Hematopoietic multipotent progenitor cell treated with erythropoietin and hydrocortisone succinate and interleukin-3 and kit ligand, for 15 days (in vitro differentiated cells): ENCODE measurements at places on chromosomes 13 and 19.

DNA sequence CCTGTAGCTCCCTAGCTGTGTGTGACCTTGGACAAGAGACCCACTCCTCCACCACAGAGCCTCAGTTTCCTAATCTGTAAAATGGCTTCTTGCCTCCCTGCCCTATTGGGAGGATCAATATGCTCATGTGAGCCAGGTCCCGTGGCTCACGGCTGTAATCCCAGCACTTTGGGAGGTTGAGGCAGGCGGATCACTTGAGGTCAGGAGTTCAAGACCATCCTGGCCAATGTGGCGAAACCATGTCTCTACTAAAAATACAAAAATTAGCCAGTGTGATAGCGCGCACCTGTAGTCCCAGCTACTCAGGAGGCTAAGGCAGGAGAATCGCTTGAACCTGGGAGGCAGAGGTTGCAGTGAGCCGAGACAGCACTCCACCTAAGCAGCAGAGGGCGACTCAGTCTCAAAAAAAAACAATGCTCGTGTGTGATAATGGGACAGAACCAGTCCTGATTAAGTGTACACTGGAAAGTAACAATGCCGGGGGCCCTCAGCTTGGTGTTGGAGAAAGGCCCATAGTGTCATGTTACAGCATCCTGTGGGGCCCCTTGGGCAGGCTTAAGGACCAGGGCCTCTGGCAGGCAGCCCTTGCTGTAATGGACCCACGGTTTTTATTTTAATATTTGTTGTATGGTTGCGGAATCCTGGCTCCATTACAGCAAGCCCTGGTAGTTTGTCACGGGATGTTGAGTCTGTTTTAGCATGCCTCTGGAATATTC is 6.8 kb downstream of the RPS11 start:
- DNase-seq, result no peak

DNA sequence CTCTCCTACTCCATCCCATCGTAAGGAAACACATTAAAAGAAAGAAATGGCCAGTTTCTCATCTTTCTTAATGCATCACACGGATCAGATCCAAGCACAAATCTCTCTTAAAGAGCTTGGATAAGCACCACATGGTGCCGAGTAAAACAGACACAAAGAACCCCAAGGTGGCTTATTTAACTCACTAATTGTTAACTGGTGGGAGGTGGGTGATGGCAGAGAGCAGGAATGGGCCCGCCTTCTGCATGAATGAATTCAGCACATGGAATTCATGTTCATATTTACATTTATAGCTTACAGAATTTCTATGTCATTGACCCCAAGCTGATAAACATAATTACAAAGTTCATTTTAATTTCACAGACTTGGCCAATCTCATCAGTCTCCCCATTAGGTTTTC is 89.9 kb downstream of the MZT1 start:
- no peak for DNase-seq

GRCh38 chr13:76164290-76164689 is 528.2 kb downstream of the LMO7 start:
- DNase-seq, result no peak

DNA sequence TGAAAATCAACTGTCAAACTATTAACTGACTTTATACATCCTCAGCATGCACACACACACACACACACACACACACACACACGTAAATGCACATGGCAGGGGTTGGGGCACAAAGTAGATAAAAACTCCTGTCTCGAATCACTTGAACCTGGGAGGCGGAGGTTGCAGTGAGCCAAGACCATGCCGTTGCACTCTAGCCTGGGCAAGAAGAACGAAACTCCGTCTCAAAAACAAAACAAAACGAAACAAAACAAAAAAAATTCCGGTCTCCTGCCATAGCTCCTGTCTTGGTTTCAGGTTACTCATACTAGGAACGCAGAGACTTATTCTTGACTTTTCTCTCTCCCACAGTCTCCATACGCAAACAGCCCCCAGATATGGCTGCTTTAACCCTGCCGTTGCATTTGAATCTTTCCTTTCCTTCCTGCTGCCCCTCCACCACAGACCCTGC is 148.9 kb downstream of the SHISA2 start:
- DNase-seq, result no peak

DNA sequence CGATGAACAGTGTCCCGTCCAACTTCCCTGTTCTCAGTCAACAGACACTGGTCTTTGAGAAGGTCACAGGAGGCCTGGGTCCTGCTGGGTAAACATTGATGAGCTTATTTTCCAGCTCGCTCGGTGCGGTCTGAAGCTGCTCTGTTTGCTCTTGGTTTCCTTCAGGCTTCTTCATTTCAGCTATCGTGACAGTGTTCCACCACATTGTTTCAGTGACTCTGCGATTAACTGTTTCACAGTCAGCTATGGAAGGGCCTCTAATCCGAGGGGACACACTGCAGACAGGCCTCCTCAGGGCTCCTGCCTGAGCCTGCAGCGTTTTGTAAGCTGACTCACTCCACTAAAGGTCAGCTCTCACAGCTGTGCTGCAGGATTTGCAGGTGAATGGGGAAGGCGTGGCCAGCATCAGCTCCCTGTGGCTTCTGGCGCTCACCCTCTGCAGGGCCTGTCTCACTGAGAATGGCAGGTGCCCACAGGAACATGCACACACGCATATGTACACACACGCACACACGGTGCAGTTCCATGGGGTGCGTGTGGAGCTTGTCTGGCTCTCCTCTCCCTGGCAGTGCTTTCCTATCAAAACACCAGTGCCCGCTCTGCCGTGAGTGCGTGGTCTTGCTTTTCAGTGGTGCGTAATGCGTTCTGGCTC is 62.9 kb upstream of the MCF2L start:
- no peak for DNase-seq

DNA sequence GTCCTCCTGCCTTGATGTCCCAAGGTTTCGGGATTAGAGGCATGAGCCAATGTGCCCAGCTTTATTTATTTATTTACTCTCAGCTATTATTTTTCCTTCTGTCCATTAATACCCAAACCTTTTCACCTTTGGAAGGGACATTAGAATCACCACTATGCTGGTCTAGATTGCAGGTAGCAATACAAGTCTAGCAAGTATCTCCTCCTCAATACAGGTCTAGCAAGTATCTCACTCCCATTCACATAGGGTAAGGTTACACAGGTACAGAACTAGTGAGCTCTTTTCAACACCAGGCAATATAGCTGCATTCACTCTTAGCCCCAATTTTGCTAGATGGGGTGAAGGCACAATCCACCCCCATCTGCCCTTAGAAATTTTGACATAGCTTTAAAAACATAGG is 17.4 kb upstream of the SPRYD7 start:
- no peak for DNase-seq

DNA sequence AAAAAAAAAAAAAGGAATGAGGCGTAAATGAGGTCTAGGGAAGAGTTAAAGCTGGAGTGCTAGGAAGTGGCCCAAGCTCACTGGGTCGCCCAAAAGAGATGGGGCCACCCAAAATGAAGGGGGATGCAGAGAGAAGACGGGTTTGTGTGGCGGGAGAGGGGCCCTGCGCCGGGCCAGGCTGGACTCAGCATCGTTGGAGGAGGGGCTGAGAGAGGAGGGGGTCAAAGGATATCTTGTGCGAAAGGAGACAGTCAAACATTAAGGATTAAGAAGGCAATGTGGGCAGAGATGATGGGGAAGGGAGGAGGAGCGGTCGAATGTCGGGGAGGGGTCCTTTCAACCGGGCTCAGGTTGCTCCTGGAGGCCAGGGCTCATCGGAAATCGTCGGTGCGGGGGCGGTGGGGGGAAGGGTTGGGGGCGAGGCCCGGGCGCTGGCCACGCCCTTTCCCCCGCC is 825 bp upstream of the CARM1 start:
- DNase-seq, result no peak

DNA sequence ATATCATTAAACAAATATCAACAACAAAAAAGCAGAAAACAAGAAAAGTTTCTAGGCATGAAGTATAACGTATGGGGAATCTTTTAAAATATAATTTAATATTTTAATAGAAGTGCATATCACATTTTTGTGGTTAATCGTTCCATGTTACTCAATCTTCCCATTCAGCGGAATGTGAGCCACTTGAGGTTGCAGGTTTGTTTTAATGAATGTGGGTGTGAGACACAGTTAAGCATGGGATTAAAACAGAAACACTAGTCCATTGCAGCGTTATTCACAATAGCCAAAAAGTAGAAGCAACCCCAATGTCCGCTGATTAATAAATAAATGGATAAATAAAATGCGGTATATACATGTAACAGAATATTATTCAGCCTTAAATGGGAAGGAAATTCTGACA is 146.0 kb downstream of the NDFIP2 start:
- no peak for DNase-seq

GRCh38 chr13:108959234-108959633 is 329.8 kb downstream of the MYO16 start:
- DNase-seq, result no peak

GRCh38 chr13:69010789-69011188 is 1096.8 kb upstream of the ATXN8OS start:
- no peak for DNase-seq

DNA sequence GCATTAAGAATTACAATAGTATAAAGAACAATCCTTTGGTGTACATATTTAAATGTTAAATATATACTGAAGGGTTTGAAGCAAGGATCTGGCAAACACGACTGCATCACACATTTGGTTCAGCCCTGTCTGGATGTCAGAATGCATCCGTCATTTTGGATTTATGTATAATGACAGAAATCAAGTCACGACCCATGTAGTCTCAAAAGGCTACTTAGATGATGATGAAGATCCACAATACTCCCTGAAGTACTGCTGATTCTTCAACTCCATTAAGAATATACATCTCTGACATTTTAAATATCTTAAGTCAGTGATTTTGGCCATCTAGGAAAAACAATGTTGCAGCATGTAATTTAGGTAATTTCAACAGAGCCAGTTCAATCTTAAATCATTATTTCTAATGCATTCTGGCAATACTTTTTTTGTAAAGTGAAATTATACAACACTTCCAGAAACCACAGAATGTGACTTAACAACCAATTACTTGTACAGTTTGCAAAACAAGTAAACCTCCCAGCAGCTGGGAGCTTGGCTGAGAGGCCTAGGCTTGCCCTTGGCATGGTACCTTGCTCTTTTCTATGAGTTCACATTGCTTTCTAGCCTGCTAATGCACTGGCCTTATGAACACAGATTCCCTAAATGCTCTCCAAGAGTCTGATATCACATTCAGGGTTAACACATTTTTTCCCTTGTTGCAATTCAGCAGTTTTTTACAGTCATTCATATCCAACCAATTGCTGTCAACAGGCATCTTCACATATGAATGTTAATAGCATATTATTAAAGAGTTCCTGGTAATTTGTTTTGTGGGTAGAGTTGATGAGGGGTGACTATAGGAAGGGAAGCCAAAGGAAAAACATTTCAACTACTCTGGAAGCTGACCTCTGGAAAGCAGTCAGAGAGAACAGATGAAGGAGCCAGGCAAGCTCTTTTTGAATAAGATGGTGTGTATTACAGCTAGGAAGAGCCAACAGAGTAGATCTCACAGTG is 175.2 kb downstream of the ENOX1 start:
- DNase-seq, result no peak

- no peak for DNase-seq
Measured at GRCh38 chr13:109782066-109782822, 4.1 kb downstream of the IRS2 start.

DNA sequence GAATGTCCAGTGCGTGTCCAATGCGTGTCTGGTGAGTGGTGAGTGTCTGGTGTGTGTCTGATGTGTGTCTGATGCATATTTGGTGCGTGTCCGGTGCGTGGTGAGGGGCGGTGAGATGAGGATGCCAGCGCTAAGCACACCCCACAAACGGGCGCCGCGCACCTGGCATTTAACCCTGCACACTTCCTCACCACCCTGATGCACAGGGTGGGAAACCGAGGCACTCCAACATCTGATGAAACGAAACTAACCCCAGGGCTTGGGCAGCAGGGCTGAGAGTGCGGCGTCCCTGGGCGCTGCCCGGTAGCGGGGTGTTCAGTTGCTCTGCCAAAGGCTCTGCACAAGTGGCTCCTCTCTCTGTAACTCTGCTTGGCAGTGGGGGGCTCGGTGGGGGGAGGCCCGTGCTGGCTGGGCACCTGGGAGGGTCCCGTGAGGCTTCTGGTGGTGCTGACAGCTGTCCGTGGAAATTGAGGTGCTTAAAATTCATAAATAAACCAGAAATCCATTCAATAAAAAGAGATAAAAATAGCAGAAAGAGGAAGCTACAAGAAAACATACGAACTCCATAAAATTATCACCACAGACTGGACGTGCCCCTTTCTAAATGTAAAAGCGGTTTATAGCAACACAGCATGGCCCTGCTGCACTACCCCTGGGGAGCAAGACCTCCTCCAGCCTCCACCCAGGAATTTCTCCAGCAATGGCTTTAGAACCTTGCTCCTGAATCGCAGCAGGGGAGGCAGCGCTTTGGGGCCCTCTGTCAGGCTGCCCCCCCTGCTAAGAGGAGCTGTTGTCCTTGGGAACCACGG is 76.0 kb downstream of the RASA3 start:
- no peak for DNase-seq

GRCh38 chr13:33548069-33548468 is 262.5 kb upstream of the STARD13 start:
- no peak for DNase-seq

GRCh38 chr19:44845286-44845611 is 848 bp upstream of the NECTIN2 start:
- no peak for DNase-seq

DNA sequence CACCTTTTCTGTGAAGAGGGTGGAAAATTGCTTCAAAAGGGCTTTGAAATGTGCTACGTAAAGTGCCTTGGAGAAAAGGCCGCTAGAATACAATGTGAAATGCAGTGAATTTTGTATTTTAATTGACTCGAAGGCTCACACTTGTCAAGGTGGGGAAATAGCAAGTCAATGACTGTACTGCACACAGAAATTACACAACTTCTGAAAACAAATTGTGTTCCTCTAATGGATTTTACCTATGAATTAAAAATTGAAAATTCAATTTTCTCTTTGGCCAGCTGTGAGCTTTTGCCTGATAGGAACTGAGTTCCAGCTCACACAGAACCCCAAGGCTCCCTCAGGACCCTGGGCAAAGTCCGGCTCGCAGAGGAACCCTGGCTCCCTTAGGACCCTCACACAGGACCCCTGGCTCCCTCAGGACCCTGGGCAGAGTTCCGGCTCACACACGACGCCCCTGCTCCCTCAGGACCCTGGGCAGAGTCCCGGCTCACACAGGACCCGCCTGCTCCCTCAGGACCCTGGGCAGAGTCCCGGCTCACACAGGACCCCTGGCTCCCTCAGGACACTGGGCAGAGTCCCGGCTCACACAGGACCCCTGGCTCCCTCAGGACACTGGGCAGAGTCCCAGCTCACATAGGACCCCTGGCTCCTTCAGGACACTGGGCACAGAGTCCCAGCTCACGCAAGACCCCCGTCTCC is 324.9 kb downstream of the UQCRFS1 start:
- no peak for DNase-seq

DNA sequence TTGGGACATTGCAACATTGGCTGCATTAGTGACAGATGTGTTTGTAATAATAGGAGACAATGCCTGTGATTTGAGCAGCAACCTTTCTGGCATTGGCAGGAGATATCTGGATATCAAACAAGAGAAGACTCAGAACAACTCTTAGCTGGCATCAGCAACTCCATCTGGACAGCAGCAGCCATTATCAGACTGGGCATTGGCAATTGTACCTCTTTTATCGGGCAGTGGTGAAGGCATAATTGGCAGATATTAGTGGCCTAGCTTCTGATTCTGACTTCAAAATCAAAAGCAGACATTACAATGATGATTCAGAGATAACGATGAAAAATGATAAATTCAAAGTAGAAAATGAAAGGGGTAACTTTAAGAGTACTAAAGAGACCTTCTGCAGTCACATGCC is 1193.7 kb downstream of the EFNB2 start:
- DNase-seq, result no peak
